ENCODE measurements at places on chromosomes 11 and 22.
A peak's percentile ranks its signal among the peaks of the same experiment; 100 is the strongest.

DNA sequence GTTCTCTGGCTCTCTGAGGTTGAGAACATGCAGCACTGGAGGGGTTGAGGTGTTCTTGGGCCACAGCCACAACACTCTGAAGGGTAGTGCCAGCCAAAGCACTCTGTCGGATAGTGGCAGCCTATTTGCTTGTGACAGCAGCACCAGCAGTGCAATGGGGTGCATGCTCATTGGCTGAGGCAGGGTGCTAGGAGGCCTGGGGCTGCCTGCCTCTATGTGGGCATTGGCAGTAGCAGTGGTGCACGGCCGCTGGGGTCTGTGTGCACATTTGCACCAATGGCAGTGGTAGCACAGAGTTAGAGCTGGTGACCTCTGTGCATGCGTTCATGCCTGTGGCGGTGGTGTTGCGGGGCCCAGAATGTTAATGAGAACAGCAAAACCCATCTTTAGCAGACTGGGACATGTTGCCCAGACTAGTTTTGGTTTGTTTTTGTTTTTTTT lies 25.4 kb downstream of the PI4KA start:
- no peak for DNase-seq

DNA sequence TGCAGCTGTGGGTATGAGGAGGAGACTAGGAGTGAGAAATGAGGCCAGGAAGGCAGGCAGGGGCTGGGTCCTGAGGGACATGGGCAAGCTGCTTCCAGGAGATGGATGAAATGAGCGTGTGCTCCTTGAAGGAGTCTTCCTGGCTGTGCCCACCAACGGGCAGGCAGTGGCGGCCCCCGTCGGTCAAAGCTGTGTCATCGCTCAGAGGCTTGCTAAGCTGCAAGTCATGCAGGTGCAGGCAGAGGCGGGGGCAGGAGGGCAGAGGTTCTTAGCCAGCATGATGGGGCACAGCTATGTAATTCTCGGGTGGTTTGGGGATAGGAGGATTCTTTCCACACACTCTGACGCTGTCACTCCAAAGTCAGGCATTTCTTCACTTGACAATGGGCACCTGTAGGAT lies 12.5 kb upstream of the PEX26 start:
- no peak for DNase-seq

DNA sequence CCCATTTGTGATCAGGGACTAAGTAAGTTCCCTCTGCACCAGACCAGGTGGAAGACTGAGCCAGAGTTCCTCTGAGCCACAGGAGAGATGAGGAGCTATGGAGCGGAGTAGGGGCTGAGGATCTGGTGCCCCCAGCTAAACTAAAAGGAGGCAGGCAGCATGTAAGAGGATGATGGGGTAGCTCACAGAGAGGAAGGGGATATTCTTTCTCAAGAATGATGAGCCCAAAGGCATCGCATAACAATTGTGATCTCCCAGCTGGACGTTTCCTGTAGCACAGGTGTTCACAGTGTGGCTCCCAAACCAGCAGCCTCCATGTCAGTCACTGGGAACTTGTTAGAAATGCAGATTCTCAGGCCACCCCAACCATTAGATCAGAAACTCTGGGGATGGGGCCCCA lies 24.4 kb downstream of the ADAMTS8 start:
- no peak for DNase-seq

DNA sequence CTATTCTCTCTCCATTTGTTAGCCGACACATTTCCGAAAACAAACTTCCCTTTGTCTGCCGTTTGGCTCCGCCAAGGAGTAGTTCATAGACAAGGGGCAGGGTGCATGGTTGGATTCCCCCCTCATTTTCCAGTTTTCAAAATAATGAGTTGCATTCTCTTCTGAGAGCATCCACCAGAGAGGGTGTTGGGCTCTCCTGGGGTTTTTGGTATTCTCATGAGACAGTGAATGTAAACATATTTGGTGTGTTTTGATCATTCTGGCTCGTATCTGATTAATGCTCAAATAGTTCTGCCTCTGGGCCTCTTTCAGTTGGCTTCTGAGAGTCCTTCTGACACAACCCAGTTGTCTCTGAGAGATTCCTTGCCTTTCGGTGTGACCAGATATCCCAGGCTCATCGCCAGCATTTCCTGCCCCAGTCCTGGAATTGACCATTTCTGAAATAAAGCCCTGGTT lies 21.7 kb downstream of the GRAMD4 start:
- no peak for DNase-seq

DNA sequence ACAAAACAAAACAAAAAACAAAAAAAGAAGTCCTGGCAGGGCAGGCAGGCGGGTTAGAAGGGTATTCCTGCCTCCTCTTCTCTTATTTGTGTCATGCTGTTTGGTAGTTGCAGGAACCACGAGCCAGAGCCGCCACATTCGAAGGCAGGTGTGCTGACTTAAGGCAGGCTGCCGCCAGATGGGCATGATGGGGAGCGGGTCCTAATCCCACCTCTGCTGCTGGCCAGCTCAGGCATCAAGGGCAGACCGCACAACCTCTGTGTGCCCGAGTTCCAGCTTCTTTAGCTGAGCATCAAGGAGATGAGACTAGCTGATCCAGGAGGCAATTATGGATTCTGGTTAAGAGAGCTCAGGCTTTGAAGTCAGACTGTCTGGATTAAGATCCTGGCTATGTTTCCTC lies 12.1 kb downstream of the OAF start:
- DNase-seq: no peak

DNA sequence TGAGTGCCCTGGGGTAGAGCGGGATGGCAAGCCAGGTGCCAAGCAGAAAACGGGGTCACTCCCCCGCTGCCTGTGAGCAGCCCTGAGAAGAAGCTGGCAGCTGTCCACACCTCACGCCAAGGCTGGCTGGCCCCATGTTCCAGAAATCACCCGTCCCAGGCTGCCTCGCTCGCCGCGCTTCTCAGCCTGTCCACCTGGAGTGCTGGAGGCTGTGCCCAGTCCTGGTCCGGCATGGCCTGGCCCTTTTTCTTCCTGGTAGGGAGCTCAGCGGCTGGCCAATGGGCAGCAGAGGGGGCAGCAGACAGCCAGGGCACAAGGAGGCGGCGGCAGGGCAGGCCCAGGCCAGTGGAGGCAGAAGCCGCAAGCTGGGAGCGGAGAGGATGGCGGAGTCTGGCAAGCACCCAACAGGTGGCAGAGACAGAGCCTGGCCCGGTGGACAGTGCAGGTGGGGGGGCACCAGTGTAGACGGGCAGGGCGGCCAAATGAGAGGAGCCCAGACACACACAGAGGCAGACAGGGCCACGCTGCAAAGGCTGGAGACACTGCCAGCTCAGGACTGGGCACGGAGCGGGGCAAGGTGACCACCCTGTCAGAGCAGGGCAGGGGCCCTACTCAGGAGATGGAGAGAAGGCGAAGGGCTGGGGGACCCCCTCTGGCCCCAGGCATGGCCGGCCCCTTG lies 37.2 kb upstream of the TH start:
- DNase-seq: peak; percentile 10

DNA sequence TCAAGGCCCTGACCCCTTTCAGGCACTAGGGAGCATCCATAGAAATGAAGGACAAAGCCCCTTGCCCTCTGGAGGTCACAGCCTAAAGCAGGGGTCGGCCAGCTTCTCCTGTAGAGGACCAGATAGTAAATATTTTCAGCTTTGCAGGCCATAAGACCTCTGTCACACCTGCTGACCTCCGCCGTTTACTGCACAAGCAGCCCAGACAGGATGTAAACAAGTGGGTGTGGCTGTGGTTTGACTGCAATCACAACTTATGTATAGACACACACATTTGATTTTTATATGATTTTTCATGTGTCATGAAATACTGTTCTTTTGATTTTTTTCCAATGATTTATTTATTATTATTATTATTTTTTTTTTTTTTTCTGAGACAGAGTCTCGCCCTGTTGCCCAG lies 34.3 kb downstream of the KIAA1671 start:
- DNase-seq: no peak

DNA sequence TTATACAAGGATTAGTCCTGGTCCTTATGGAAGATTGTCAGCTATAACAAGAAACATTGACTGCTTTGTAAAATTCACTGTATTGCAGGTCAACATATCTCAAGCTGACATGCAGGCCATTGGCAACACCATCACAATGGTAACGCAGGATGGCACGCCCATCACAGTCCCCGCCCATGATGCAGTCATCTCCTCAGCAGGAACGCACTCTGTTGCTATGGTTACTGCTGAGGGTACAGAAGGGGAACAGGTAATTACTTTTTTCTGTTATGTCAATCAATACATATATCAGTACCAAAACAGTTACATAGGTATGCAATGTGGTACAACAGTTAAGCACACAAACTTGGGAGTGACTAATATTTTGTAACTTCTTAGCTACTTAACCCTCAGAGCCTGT lies 55.3 kb downstream of the ZNF143 start:
- DNase-seq: no peak

- no peak for DNase-seq
These were observed 47.7 kb upstream of the HTATIP2 start for GRCh38 chr11:20315800-20316199.

GRCh38 chr22:32820131-32821119 lies 18.9 kb downstream of the TIMP3 start:
- no peak for DNase-seq

DNA sequence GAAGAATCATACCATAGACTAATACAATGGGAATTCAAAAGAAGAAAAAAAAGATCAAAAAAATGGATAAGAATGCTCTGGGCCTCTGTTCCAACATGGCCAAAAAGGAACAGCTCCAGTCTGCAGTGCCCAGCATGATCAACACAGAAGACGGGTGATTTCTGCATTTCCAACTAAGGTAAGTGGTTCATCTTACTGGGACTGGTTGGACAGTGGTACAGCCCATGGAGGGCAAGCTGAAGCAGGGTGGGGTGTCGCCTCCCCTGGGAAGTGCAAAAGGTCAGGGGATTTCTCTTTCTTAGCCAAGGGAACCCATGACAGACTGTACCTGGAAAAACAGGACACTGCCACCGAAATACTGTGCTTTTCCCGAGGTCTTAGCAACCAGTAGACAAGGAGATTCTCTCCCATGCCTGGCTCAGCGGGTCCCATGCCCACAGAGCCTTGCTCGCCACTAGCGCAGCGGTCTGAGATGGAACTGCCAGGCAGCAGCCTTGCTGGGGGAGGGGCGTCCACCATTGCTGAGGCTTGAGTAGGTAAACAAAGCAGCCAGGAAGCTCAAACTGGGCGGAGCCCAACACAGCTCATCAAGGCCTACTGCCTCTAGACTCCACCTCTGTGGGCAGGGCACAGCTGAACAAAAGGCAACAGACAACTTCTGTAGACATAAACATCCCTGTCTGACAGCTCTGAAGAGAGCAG lies 428.4 kb downstream of the MN1 start:
- peak; percentile 88 for DNase-seq
